HFFc6 (cell line): ENCODE measurements at places on chromosomes 1 and 21.

GRCh38 chr1:89870998-89871397, 50.2 kb downstream of the LRRC8D start:
- H3K36me3 ChIP-seq: peaks cover 20% of the 10 kb centered on the region
- no peak overlapping the region for H3K27ac ChIP-seq
- H3K4me1 ChIP-seq: peaks cover 58% of the 10 kb centered on the region
- no peak overlapping the region for H3K4me3 ChIP-seq
- H3K27me3 ChIP-seq: no peaks in the 10 kb centered on the region

GRCh38 chr1:54842206-54842915, 41.2 kb upstream of the TTC22 start:
- H3K4me3 ChIP-seq: no peak overlapping the region
- no peak for DNase-seq
- peaks cover 7% of the 10 kb centered on the region; the same call in 1 of the 2 replicates for H3K27me3 ChIP-seq
- H3K36me3 ChIP-seq: no peaks in the 10 kb centered on the region
- H3K4me1 ChIP-seq: no peaks in the 10 kb centered on the region
- H3K27ac ChIP-seq: no peak overlapping the region

GRCh38 chr1:17250601-17251000, 1.7 kb downstream of the PADI3 start:
- H3K27ac ChIP-seq: peak overlapping the region; percentile 45; the same call in 1 of the 2 replicates
- H3K27me3 ChIP-seq: peaks cover 2% of the 10 kb centered on the region
- DNase-seq: no peak
- no peak overlapping the region for H3K4me3 ChIP-seq
- peaks cover 34% of the 10 kb centered on the region for H3K4me1 ChIP-seq

- no peaks in the 10 kb centered on the region for H3K4me1 ChIP-seq
- no peaks in the 10 kb centered on the region for H3K36me3 ChIP-seq
These were observed 13.3 kb downstream of the FCRL1 start for GRCh38 chr1:157806431-157807149.

DNA sequence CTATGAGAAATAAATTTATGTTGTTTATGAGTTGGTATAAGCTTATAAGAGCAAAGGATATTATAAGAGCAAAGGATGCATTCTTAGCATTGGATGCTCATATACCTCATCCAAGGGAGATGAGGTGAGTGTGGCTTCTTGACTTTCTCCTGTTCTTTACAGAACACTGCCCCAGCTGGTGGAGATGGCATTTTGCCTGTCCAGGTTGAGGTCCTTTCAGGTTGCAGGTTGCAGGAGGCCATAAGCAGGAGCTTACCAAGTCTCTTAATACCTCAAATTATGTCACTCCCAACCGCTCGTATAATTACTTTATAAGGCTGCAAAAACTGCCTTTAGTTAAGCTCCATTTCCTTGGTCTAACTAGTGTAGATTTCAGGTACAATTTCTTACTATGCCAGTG, 66.7 kb downstream of the RPE65 start:
- DNase-seq: no peak
- no peaks in the 10 kb centered on the region for H3K36me3 ChIP-seq
- no peak overlapping the region for H3K4me3 ChIP-seq
- H3K27ac ChIP-seq: no peak overlapping the region
- no peaks in the 10 kb centered on the region for H3K27me3 ChIP-seq

GRCh38 chr1:63142001-63142400, 180.4 kb upstream of the FOXD3 start:
- no peaks in the 10 kb centered on the region for H3K4me1 ChIP-seq
- no peak for DNase-seq
- H3K36me3 ChIP-seq: no peaks in the 10 kb centered on the region
- H3K4me3 ChIP-seq: no peak overlapping the region

DNA sequence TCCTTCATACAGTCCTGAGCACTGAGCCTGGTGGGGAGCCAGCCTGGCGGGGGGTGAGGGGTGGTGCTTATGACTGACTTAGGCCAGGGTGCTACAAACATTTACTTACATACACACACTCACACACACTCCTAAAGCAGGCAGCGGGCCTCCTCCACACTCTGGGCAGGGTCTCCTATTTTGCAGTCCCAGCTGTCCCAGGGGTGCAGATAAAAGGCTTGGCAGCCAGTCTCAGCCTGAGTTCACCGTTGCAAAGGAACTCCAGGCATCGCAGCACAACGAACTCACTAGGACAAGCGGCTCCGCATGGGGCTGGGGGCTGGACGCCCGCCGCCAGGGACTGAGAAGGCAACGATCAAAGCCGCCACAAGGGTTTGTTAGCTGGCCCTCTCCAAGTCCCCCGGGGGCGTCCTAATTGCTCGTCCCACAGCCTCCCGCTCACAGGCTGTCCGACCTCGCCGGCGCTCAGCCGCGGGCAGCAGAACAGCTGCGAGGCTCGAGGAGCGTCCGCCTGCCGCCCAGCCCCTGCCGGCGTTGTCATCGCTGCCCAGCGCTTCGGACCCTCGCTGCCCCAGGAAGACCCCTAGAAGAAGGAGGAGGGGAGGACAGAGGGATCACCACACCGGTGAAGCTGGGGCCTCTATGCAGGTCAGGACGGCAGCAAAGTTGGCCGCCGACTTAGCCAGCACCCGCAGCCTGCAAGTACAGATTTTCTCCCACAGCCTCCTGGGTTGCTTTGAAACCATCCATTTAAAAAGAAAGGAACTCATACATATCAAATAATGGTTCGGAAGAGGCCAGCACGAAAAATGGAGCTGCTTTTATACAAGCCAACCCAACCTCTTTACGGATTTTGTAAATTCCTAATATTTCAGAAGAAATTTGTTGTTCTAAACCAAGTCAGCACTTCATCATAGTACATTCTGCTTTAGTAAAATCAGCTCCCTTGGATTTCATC, 6.2 kb downstream of the BARHL2 start:
- H3K36me3 ChIP-seq: no peaks in the 10 kb centered on the region
- H3K4me3 ChIP-seq: no peak overlapping the region
- peaks cover 69% of the 10 kb centered on the region for H3K27me3 ChIP-seq
- H3K4me1 ChIP-seq: no peaks in the 10 kb centered on the region
- DNase-seq: no peak

GRCh38 chr1:114755006-114755931, 2.5 kb downstream of the CSDE1 start:
- peaks cover 79% of the 10 kb centered on the region for H3K4me1 ChIP-seq
- no peak for DNase-seq
- peak overlapping the region; percentile 92 for H3K4me3 ChIP-seq
- H3K36me3 ChIP-seq: peaks cover 19% of the 10 kb centered on the region
- peak overlapping the region; percentile 51 for H3K27ac ChIP-seq
- H3K27me3 ChIP-seq: no peaks in the 10 kb centered on the region

DNA sequence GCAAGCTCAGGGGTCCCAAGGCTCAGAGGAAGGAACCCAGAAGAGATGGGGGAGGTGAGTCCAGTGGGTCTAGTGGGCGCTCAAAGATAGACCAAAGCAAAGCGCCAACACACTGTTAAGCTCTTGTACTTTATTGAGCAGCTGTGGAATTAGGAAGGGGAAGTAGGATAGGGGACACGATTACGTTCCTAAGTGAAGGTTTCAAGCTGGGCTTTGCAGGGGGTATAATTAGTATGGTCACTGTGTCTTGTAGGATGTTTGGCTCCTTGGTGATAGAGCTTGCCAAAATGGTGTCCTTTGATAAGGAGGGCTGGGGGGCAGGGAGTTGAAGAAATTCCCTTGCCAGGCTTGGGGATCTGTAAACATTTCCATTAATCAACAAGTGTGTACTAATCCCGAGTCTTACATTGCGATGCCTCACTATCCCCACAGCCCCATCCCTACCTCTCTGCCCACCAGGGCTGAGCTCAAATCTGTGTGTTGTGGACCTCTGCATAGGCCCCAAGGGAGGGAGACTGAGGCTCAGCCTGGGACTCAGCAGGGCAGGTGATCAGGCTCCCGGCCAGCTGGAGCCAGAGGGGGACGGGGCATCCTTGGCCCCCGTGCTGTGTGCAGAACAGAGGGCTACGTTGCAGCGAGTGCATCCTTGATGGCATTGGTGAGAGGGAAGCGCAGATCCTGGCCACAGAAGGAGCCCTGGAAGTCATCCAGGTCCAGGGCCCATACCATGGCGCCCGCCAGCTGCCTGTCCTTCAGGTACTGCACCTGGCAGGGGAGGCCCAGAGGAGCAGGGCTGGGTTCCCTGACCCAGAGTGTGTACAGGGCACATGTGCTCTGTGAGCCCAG, 3.4 kb upstream of the MYBPH start:
- no peaks in the 10 kb centered on the region for H3K36me3 ChIP-seq
- no peak overlapping the region for H3K4me3 ChIP-seq
- no peak for DNase-seq
- H3K4me1 ChIP-seq: peaks cover 37% of the 10 kb centered on the region

DNA sequence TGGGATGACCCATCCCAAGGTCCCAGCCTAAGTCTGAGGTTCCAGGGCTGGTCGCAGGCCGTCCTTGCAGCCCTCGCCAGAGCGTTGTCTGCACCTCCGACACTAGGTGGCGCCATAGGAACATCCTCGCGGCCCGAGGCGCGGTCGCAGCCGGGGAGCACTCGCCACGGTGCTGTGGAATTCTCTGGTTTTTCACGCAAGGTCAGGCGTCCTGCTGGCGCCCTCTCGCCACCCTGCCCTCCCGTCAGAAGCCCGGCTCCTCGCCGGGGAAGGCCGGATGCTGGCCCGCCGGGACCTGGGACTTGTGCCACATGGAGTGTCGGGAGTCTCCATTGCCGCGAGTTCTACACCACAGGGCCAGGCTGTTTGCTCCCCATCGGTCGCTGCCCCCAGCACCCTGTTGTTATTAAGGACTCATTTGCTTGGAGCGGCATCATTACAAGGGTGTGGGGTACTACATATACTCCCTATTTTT, 196.8 kb upstream of the LMO4 start:
- peak overlapping the region; percentile 58 for H3K4me3 ChIP-seq
- H3K36me3 ChIP-seq: no peaks in the 10 kb centered on the region
- H3K4me1 ChIP-seq: peaks cover 17% of the 10 kb centered on the region
- H3K27me3 ChIP-seq: peaks cover 16% of the 10 kb centered on the region

GRCh38 chr1:158121604-158122254, 59.0 kb upstream of the CD1D start:
- H3K36me3 ChIP-seq: no peaks in the 10 kb centered on the region
- H3K27me3 ChIP-seq: peaks cover 21% of the 10 kb centered on the region
- H3K4me3 ChIP-seq: no peak overlapping the region
- H3K4me1 ChIP-seq: peaks cover 27% of the 10 kb centered on the region
- DNase-seq: peak; percentile 36
- H3K27ac ChIP-seq: no peak overlapping the region

GRCh38 chr1:2266301-2266975, 38.3 kb downstream of the SKI start:
- peaks cover 22% of the 10 kb centered on the region for H3K4me1 ChIP-seq
- H3K36me3 ChIP-seq: no peaks in the 10 kb centered on the region
- H3K4me3 ChIP-seq: no peak overlapping the region

GRCh38 chr1:26861889-26862378, 1.0 kb upstream of the SFN start:
- H3K4me3 ChIP-seq: no peak overlapping the region; the same call in 1 of the 2 replicates
- H3K36me3 ChIP-seq: no peaks in the 10 kb centered on the region
- DNase-seq: no peak
- H3K27ac ChIP-seq: peak overlapping the region; percentile 24; the same call in 1 of the 2 replicates
- peaks cover 3% of the 10 kb centered on the region for H3K27me3 ChIP-seq
- H3K4me1 ChIP-seq: peaks cover 38% of the 10 kb centered on the region

- H3K4me1 ChIP-seq: no peaks in the 10 kb centered on the region
- no peak overlapping the region for H3K27ac ChIP-seq
- no peak for DNase-seq
- H3K36me3 ChIP-seq: peaks cover 2% of the 10 kb centered on the region; the same call in 1 of the 2 replicates
- peaks cover 2% of the 10 kb centered on the region; the same call in 1 of the 2 replicates for H3K27me3 ChIP-seq
These were observed 532.0 kb downstream of the RWDD3 start for GRCh38 chr1:95766036-95766435.

GRCh38 chr1:12465126-12465525, 152.9 kb downstream of the DHRS3 start:
- DNase-seq: no peak
- H3K27me3 ChIP-seq: peaks cover 4% of the 10 kb centered on the region
- peak overlapping the region; percentile 72 for H3K27ac ChIP-seq
- peaks cover 36% of the 10 kb centered on the region for H3K4me1 ChIP-seq
- no peak overlapping the region for H3K4me3 ChIP-seq
- H3K36me3 ChIP-seq: peaks cover 32% of the 10 kb centered on the region

- no peaks in the 10 kb centered on the region for H3K36me3 ChIP-seq
- H3K27me3 ChIP-seq: no peaks in the 10 kb centered on the region; the same call in none of the 2 replicates
- H3K4me3 ChIP-seq: no peak overlapping the region
- no peaks in the 10 kb centered on the region for H3K4me1 ChIP-seq
These were observed 91.1 kb upstream of the CACHD1 start for GRCh38 chr1:64378826-64379225.

DNA sequence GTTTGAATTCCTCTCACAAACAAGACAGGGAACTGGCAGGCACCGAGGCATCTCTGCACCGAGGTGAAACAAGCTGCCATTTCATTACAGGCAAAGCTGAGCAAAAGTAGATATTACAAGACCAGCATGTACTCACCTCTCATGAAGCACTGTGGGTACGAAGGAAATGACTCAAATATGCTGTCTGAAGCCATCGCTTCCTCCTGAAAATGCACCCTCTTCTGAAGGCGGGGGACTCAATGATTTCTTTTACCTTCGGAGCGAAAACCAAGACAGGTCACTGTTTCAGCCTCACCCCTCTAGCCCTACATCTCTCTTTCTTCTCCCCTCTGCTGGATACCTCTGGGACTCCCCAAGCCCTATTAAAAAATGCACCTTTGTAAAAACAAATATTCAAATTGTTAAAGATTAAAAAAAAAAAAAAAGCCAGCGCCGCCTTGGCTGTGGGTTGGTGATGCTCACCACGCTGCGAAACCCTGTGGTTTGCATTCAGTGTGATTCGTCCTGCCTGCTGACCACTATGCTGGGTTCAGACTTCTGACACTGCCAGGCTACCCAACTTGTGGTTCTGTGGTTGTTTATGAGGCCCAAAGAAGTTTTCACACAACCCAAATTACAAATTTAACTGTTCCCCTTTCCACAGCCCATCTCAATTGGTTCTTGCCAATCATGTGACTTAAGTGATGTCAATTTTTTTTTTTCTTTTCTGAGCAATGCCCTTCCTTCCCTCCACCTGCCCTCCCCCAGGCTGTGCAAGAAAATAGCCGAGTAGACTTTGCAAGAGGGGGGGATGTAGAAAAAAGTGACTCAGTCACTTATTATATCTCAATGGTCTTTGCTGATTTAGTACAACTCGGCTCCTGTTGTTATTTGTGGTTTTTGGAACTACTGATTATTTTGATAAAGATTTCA, at the start of gene RUNX1:
Gene RUNX1, minus strand, starts transcription at position 597 of the 912 bp plus-strand sequence.
- H3K36me3 ChIP-seq: peaks cover 24% of the 10 kb centered on the region
- peak within 1 kb of the TSS; percentile 91 for H3K27ac ChIP-seq
- peaks cover 66% of the 10 kb centered on the region for H3K4me1 ChIP-seq
- peak; percentile 87 for DNase-seq
- H3K27me3 ChIP-seq: no peaks in the 10 kb centered on the region

- H3K4me3 ChIP-seq: no peak overlapping the region
- H3K4me1 ChIP-seq: peaks cover 10% of the 10 kb centered on the region
- peaks cover 5% of the 10 kb centered on the region for H3K27me3 ChIP-seq
- no peak for DNase-seq
- no peak overlapping the region for H3K27ac ChIP-seq
These were observed 30.6 kb downstream of the RABIF start for GRCh38 chr1:202858331-202858730.
